ENCODE measurements at places on chromosomes 7 and 10.

DNA sequence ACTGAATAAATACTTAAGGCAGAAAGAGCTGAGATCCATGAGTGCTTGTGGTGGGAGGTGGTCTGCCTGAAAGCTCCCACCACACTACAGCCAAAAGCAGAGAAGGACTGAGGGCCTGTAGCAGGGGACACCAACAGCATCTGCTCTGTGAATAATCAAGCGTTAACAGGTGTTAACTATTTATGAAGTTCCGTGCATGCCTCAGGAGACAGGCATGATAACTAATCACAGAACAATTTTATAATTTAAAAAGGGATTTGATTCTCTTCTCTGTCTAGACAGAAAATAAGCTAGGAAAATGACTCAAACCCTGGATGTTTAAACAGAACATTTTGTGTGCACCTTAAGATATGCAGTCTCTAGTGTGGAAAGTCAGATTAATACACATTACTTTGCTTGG is 61.5 kb upstream of the GHITM start:
- no peak for DNase-seq

- DNase-seq: no peak
These were observed 276.8 kb upstream of the PFKP start for GRCh38 chr10:2790396-2791188.

- DNase-seq: no peak
These were observed 2.9 kb downstream of the HKDC1 start for GRCh38 chr10:69223028-69223342.

DNA sequence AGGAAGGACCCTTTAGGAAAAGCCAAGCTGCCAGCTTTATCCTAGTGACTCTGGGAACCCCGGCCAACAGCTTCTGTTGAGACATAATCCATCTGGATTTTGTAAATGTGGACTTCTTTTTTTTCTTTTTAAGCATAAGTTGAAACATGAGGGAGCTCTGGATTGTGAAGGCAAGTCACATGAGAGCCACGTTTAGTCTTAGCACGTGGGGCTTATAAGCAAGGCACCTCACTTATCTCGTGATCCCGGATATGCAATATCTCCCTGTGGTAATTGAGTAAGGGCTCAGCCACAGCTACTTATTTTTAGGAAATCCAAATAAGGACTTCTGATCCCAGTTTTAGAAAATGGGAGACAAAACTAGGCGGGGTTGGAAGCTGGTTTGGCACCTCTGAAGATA is 111.2 kb upstream of the PTN start:
- DNase-seq: no peak

- DNase-seq: no peak
These were observed 32.2 kb upstream of the GPNMB start for GRCh38 chr7:23214423-23214822.

- no peak for DNase-seq
These were observed 2.4 kb upstream of the CFAP69 start for GRCh38 chr7:90242369-90243168.

- no peak for DNase-seq
These were observed 92.6 kb upstream of the NPY start for GRCh38 chr7:24191362-24191761.

- no peak for DNase-seq
These were observed 182.8 kb upstream of the PHYHIPL start for GRCh38 chr10:58993480-58994221.

GRCh38 chr10:78604721-78605120 is 464.0 kb upstream of the ZMIZ1 start:
- DNase-seq: no peak

Data from NCI-H2029 treated with DMSO at 0.1 percent for 48 hours (cell line).